EL (cell line): ENCODE measurements at places on chromosomes 6 and 20.

DNA sequence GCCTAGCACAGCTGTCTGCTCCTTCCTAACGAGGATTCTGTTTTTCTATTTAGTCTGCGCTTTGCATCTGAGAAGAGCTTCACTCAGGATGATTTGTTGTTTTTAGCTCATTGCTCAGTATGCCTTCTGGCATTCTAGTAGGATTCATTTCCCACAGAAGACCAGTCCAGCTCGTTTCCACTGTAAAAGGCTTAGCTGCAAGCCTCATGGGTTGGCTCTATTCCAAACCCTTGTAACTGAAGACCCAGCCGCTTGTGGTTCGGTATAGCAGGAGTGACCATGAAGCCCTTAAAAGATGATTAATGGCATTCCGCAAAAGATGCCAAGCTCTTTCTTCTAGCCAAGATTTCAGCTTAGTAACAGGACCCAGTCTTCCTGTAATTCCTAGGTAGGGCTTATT is 7.2 kb downstream of the ADGRF1 start:
- DNase-seq, result peak; percentile 97

DNA sequence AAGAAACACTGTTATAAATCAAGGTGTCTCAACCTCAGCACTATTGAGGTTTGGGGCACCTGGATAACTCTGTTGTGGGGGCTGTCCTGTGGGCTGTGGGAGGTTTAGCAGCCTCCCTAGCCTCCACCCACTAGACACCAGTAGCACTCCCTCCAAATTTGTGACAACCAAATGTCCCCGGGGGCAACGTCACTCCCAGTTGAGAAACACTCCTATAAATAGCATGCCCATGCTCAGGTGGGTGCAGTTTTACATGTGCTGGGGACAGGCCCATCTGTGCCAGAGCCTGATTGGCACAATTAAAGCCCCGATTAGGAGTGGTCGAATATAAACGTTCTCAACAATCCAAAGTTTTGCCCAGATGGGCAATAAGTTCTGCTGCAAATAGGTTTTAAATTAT is 78.9 kb downstream of the FAM50B start:
- no peak for DNase-seq

- no peak for DNase-seq
Measured at GRCh38 chr6:344816-345340, 46.7 kb upstream of the IRF4 start.

DNA sequence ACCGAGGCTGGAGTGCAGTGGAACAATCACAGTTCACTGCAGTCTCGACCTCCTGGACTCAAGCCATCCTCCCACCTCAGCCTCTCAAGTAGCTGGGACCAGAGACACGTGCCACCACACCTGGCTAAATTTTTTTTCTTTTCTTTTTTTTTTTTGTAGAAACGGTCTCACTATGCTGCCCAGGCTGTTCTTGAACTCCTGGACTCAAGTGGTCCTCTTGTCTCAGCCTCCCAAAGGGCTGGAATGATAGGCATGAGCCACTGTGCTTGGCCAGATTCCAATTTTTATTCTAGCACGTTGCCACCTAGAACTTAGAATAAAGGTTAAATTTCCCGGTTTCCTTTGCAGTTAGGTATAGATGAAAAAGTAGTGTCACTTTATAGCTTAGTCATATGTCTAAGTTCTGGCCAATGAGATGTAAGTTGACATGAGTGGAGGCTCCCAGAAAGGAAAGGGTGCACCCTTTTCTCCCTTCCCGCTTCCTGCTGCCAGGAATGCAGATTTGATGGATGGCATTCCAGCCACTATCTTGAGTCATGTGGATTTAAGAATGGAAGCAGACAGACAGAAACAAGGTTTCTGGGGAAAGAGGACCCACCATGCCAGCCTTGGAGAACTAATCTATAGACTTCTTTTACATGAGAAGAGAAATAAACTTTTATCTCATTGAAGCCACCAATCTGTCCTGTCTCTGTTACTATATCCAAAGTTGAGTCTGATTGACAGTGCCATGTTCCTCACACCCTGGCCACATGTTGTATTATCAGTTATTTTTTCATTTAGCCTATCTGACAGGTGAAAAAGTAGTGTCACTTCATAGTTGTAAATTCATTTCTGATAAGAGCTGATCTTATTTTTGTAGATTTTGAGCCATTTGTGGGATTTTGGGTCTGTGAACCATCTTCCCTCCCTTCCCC is 60.6 kb upstream of the NCOA3 start:
- peak; percentile 67 for DNase-seq

GRCh38 chr6:53306819-53307347 is 41.9 kb downstream of the ELOVL5 start:
- DNase-seq, result no peak

DNA sequence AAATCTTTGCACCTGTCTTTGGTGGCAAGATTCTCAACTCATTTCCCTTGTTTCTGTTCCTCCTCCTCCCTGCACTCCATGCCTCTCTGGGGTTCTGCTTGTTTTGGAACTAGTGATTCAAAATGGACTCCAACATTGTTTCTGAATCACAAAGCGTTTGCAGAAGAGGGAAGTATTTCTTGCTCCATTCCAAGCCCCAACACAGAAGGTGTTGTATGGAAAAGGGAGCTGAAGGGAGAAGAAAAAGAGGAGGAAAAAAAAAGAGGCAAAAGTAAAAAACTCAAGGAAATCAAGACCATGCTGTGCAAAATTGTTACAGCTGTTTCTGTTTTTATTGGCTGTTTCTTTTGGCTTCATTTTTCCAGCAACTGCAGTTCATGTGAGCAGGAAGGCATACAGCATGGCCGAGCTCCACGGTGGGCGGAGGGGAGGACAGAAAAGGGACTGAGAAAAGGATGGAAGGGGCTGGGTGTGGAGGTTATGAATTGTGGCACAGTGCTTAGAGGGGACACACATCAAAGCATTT is 66.9 kb upstream of the PRL start:
- DNase-seq, result no peak

DNA sequence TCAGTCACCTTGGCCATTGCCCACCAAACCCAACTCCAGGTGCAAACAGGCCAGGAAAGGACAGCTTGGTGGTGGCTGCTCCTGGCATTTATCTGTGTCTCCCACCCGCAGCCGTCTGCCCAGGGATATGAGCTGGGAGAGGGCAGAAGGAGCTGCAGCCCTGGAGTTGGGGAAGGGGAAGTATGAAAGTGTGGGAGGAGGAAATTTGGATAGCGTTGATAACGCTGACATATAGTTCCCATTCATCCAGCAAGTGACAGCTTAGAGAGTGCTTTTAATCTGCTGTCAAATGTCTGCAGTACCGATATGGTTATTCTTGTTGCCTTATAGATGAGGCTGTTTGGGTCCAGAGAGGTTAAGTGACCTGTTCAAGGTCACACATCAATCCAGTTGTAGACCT is 741 bp downstream of the KCNK16 start:
- no peak for DNase-seq

- no peak for DNase-seq
Measured at GRCh38 chr20:58070664-58071196, 157.7 kb downstream of the ANKRD60 start.
